Smooth muscle cell of the brain vasculature (primary cell): ENCODE measurements at places on chromosomes 5 and 9.

GRCh38 chr5:65742565-65743231, 20.7 kb downstream of the NLN start:
- no peak for DNase-seq

GRCh38 chr5:30574761-30575160, 618.7 kb upstream of the CDH6 start:
- DNase-seq: no peak

GRCh38 chr5:140328036-140328764, 18.2 kb downstream of the HBEGF start:
- no peak for DNase-seq

DNA sequence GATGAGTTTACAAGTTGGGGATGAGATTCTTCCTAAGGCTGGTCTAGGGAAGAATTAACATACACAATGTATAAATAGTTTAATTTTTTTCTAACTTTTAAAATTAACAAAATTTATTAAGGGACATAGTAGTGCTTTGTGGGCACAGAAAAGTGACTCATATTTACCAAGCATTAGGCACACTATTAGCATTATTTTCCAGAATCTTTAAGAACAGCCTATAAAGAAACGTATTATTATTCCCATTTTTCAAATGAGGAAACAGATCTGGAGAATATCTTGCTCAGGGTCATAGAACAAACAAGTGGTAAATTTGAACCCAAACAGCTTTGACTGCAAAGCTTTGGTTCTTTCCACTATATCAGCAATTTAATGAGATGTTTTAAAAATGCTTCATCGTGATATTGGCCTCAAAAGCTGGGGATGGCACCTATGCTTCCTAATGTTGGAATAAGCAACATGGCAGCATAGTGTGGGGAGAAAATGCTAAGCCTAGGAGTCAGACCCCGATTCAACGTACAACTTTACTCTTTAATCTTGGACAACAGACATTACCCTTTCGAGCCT, 55.9 kb downstream of the ABCA1 start:
- DNase-seq: no peak

DNA sequence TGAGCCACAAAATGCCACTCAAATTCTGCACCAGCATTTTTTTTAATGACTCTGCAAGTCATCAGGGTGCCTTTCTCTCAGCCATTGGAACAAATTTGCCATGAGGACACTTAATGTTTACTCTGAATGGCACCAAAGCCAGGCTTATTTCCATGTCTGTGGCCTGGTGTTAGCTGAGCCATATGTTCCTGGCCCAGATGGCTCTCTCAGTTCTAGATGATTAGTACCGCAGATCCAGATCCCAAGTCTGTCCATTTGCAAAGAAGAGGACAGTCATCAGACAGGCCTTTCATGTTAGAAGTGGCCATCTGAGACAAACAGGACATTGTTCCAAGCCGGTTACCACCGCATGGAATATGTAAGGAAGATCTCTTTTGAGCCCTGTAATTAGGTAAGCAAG, 70.3 kb downstream of the INSYN2B start:
- DNase-seq: no peak

- no peak for DNase-seq
Observed at GRCh38 chr5:100902440-100903038, 543 bp downstream of the ST8SIA4 start.

- DNase-seq: no peak
Observed at GRCh38 chr5:165321912-165322311, 1816.5 kb downstream of the MAT2B start.

DNA sequence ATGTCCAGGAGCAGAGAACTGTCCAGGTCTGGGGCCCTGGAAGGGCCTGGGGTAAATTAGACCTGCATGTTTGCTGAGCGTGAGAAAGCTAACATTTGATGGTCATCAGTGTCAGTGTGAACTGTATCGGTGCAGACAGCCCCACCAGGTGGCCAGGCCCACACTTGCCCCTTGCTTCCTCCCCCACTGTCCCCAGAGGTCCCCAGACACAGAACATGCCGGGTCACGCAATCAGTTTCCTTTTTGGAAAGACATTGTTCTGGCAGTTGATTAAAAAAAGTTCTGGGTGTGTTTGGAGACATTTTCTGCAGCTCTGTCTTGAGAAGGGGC, 1.5 kb downstream of the NKD2 start:
- DNase-seq: no peak

DNA sequence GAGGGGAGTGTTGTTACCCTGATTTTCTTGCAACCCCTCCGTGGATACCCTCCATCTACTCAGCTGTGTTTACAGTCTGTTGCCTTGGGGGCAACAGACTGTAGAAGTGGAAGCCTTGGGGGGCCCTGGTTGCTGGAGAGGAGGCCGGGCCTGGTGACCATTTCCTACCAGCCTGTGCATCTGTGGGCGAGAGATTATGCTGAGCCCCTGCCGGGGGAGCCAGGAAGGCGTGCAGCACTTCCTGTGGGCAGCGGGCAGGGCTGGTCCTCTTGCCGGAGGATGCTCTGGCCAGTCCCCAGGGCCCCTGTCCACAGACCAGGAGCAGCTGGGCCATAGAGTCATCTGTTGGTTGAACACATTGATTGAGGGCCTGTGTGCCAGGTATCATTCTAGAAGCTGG, 11.1 kb downstream of the ERGIC1 start:
- DNase-seq: no peak

GRCh38 chr9:112341730-112342129, 8.3 kb upstream of the PTBP3 start:
- DNase-seq: no peak

DNA sequence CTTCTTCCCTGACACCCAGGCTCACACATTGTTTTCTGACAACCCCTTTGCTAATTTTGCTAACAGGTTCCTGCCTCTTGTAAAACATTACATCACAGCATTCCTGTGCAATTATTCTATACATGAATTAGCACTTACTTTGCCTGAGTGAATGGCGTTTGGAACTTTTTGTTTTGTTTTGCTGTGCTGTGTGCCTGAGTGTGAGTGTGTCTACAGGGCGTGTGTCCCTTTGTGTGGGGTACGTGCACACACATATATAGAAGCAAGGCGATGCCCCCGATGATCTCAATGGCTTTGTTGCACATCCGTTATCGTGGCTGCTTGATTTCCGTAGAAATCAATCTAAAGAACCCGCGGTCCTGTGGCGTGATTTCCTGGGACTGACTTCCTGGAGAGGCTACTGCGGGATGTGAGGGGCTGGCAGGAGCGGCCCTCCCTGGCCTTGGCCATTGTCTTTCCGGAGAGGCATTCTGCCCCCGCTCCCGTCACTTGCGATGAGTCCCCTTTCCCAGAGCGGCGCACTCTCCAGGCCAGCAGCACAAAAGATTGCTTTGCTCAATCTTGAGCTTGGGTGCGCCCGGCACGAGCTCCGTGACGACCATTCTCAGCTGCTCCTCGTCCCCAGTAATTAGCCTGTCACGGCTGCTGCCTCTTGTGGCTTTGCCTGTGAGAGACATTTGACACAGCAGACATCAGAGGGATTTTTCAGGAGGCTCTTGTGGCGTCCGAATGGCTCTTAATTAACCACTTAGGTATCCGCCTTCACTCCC, 398.1 kb upstream of the IRX1 start:
- no peak for DNase-seq

GRCh38 chr5:180472269-180472668, 21.9 kb upstream of the CNOT6 start:
- no peak for DNase-seq
